Upper lobe of left lung (tissue), 6 donors: ENCODE measurements at places on chromosomes 12 and 14. TPM values are rescaled to one million over a fixed set of nuclear protein-coding genes. Genes with fewer than 3 reads are reported as not detected.

- no peaks in the 10 kb centered on the region for H3K36me3 ChIP-seq
- H3K4me1 ChIP-seq: no peaks in the 10 kb centered on the region
- H3K4me3 ChIP-seq: no peak overlapping the region
- H3K27ac ChIP-seq: no peak overlapping the region
- DNase-seq: peak; percentile 30
These were observed 126.9 kb upstream of the KRAS start for GRCh38 chr12:25377469-25378177.

DNA sequence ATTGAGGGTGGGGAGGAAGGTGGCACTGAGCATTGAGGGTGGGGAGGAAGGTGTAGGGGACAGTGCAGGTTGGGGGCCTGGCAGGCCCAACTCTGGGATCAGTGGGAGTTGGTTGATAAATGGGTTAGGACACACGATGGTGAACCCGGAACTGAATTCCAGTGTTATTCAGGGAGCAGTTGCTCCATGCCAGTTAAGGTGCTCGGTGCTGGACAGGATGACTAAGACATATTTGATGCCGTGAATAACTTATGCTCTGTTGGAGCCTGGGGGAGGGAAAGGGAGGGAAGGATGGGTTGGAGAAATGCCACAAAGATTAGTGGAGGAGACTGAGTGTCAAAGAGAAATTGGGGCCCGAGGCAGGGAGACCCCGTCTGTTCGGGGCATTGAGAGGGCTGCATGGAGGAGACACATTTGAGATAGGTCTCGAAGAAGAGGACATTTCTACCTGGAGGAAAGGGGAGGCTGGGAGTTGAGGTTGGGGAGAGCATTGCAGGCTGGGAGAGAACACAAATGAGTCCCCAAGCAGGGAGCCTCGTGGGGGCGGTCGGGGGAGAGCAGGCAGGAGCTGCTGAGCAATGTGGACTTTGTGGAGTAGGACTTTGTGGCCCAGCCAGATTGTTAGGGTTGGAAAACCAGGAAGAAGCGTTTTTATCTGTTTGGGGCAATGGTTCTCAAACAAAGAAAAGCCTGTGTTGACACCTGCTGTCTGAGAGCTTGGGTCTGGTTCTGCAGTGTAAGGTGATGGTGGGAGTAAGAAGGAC, 65.3 kb downstream of the IQSEC3 start:
- no peaks in the 10 kb centered on the region for H3K4me1 ChIP-seq
- H3K36me3 ChIP-seq: no peaks in the 10 kb centered on the region
- H3K27me3 ChIP-seq: no peaks in the 10 kb centered on the region
- no peak for DNase-seq
- H3K4me3 ChIP-seq: no peak overlapping the region

GRCh38 chr12:88111074-88111652, 30.7 kb downstream of the CEP290 start:
- no peak for DNase-seq
- no peak overlapping the region for H3K4me3 ChIP-seq
- no peaks in the 10 kb centered on the region for H3K27me3 ChIP-seq
- peaks cover 47% of the 10 kb centered on the region for H3K36me3 ChIP-seq
- H3K4me1 ChIP-seq: no peaks in the 10 kb centered on the region

- no peaks in the 10 kb centered on the region for H3K36me3 ChIP-seq
- no peak overlapping the region for H3K4me3 ChIP-seq
- DNase-seq: no peak
- H3K27ac ChIP-seq: no peak overlapping the region
- peaks cover 7% of the 10 kb centered on the region for H3K4me1 ChIP-seq
These were observed 176.9 kb downstream of the MON2 start for GRCh38 chr12:62643486-62643885.

DNA sequence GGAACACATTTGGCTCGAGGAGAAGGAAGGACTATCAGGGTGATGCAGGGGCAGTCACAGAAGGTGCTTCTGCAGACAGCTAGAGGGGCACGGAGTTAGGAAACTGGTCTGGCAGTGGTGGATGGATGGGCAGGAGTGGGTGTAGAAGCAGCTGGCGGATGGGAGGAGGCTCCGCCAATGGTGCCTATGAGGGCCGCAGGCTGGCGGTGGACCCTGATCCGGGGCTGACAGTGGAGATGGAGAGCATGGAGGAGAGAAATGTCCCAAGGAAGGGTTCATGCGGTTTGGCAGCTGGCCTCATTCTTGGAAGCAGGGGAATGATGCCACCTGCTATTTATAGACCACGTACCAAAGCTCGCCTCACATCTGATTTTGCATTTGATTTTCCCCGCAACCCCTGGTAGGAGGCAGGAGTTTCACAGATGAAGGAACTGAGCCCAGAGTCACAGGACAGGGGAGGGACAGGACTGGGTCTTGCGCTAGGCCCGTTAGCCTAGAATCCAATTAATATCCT, 237.1 kb downstream of the FOXN3 start:
- H3K4me3 ChIP-seq: no peak overlapping the region
- no peaks in the 10 kb centered on the region for H3K27me3 ChIP-seq
- no peaks in the 10 kb centered on the region for H3K36me3 ChIP-seq
- H3K27ac ChIP-seq: no peak overlapping the region

DNA sequence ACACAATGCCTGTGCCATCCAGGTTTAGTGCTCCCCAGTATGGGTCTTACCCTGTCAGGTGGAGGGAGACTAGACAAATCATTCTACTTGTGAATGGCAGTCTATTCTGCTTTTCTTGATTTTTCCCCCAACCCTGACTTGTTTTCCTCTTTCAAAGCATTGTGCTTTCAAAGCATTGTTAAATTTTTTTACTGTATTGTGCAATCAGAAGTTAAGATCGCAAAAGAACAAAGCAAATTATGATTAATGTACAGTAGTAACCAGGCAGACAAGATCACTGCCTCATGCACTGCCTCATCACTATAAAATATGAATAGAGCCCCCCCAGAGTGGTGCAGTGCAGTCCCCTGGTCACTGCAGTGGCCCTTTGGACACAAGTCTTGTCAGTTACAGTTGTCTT, 14.1 kb downstream of the GABARAPL1 start:
- DNase-seq: no peak
- no peak overlapping the region for H3K4me3 ChIP-seq
- H3K4me1 ChIP-seq: no peaks in the 10 kb centered on the region
- peaks cover 26% of the 10 kb centered on the region for H3K36me3 ChIP-seq

GRCh38 chr12:68263366-68263765, 10.0 kb upstream of the IL22 start:
- no peaks in the 10 kb centered on the region for H3K36me3 ChIP-seq
- H3K27ac ChIP-seq: no peak overlapping the region
- H3K27me3 ChIP-seq: no peaks in the 10 kb centered on the region
- no peak overlapping the region for H3K4me3 ChIP-seq
- DNase-seq: no peak

DNA sequence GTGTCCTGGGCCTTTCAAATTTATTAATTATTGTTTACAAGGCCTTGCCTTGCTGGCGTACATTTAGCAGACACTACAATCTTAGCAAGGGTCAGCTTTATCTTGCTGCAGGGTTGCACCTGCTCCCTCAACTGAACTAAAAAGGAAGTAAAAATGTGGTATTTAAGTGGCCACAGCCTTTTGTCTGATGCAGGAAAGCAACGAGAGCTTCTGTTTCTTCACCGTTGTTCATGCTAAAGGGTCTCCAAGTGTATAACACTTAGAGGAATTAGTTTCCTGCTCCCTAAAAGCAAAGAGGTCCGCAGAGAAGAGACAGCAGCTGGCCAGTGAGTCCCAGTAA, 62.8 kb upstream of the EGLN3 start:
- no peak for DNase-seq
- H3K36me3 ChIP-seq: no peaks in the 10 kb centered on the region
- H3K4me3 ChIP-seq: no peak overlapping the region
- no peak overlapping the region for H3K27ac ChIP-seq
- no peaks in the 10 kb centered on the region for H3K4me1 ChIP-seq

DNA sequence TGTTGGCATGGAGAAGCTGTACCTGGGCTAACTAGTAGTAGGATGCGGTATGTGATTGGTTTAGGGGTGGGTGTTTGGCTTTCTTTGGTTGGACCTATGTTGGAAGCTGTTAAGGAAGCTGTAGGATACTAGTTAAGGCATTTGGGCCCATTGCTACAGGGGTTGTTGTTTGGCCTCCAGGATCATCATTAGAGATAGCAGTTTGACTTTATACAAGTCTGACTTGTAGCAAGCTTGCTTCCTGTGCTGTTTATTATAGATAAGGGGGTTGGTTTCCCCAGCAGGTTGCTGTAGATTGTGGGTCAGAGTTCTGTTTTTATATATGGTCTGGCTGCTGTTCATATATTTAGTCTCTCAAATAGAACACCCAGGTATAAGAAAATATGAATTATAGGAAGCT, 1.4 kb upstream of the PRIM1 start:
- no peaks in the 10 kb centered on the region for H3K27me3 ChIP-seq
- H3K4me3 ChIP-seq: no peak overlapping the region
- H3K36me3 ChIP-seq: no peaks in the 10 kb centered on the region
- peaks cover 26% of the 10 kb centered on the region for H3K4me1 ChIP-seq
- H3K27ac ChIP-seq: no peak overlapping the region

Gene CACNA2D4
- 7.4 TPM for total RNA-seq

Gene NDUFB1
- total RNA-seq: 197 TPM

DNA sequence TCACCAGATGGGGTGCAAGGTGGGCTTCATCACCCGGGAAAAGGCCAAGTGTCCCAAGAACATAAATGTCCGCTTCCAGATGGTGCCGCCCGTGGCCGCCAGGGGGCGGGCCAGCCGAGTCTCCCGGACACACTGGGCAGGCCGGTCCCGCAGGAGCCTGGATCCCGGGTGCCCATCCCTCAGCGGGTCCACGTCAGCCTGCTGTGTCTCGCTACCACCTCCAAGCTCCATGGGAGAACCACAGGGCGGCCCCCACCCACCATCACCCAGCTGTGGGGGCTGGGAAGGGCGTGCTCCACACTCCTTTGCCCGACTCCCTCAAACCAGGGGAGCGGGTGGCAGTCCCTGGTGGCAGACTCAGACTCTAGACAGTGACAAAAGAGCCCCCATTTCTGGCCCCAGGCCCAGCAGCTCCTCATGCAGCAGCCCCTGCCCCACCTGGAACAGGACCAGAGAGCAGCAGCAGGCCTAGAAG, 22.0 kb upstream of the NUDT14 start:
- peak; percentile 77 for DNase-seq
- no peak overlapping the region for H3K4me3 ChIP-seq
- peaks cover 77% of the 10 kb centered on the region for H3K4me1 ChIP-seq

GRCh38 chr12:54419088-54419887, at the start of gene ITGA5:
Gene ITGA5, minus strand, starts transcription at chr12:54419266. Its CDS starts 68 bp downstream, at chr12:54419198.
- peak; percentile 88 for DNase-seq
- H3K36me3 ChIP-seq: no peaks in the 10 kb centered on the region
- peak within 1 kb of the TSS; percentile 93 for H3K27ac ChIP-seq
- H3K27me3 ChIP-seq: no peaks in the 10 kb centered on the region

DNA sequence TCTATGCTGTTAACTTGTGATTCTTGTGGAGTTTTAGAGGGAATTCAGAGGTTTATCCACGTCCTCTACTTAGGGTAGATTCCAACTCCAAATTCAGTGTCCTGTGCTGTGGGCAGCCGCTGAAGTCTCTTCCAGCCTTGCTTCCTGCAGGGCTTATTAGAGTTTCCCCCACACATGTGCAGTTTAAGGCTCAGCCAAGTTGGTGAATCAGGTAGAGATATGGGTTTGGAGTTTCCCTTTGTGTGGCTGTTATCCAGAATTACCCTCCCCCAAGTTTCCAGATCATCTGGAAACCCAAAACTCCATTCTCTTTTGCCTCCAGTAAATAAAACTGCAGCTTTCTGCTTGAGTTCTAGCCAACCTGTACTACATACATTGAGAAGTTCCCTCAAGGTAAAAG, 853.7 kb downstream of the GALC start:
- no peak overlapping the region for H3K27ac ChIP-seq
- H3K27me3 ChIP-seq: no peaks in the 10 kb centered on the region
- H3K36me3 ChIP-seq: no peaks in the 10 kb centered on the region
- H3K4me1 ChIP-seq: no peaks in the 10 kb centered on the region
- no peak for DNase-seq
- no peak overlapping the region for H3K4me3 ChIP-seq

Gene TEAD4
- total RNA-seq: 46.7 TPM

Gene NEUROD4
- not detected for total RNA-seq

Gene MORN3
- total RNA-seq: 0.69 TPM

GRCh38 chr14:100362311-100362927, 39.3 kb downstream of the SLC25A47 start:
- peaks cover 37% of the 10 kb centered on the region for H3K4me1 ChIP-seq
- peaks cover 61% of the 10 kb centered on the region for H3K36me3 ChIP-seq
- no peak overlapping the region for H3K4me3 ChIP-seq
- peak overlapping the region; percentile 71 for H3K27ac ChIP-seq

Gene TAS2R9
- not detected for total RNA-seq

GRCh38 chr12:67019070-67019469, 250.1 kb upstream of the CAND1 start:
- no peaks in the 10 kb centered on the region for H3K27me3 ChIP-seq
- H3K4me3 ChIP-seq: no peak overlapping the region
- no peak for DNase-seq
- H3K36me3 ChIP-seq: no peaks in the 10 kb centered on the region
- no peak overlapping the region for H3K27ac ChIP-seq

Gene TMEM119
- 24.2 TPM for total RNA-seq

- no peaks in the 10 kb centered on the region for H3K36me3 ChIP-seq
- peaks cover 25% of the 10 kb centered on the region for H3K4me1 ChIP-seq
- no peak for DNase-seq
- no peak overlapping the region for H3K4me3 ChIP-seq
- H3K27ac ChIP-seq: no peak overlapping the region
These were observed 2.7 kb upstream of the PACS2 start for GRCh38 chr14:105311838-105312237.

Gene ANKRD33
- total RNA-seq: not detected

DNA sequence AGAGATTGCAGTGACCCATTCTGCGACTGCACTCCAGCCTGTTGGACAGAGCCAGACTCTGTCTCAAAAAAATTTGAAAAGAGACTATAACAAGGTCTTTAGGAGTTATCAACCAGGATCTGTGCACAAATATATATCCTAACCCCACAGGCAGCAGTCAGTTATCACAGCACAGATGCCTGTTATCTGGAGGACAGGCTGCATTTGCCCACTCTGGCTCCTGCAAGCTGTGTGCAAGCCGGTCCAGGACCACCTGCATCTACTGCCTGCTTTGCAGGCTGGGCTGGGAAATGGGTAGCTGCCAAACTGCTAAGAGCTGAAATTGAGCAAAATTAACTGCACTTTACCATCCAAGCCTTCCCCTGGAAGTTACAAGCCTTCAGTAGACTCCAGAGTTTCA, 21.4 kb upstream of the RCOR1 start:
- no peaks in the 10 kb centered on the region for H3K4me1 ChIP-seq
- no peaks in the 10 kb centered on the region for H3K36me3 ChIP-seq
- H3K27me3 ChIP-seq: no peaks in the 10 kb centered on the region
- no peak overlapping the region for H3K4me3 ChIP-seq
- DNase-seq: no peak

Gene ZBTB25
- 9.0 TPM for total RNA-seq
